Stimulated activated CD4-positive, alpha-beta T cell treated with anti-CD3 and anti-CD28 coated beads, TNF-alpha, amount 100 ng/mL, for 1 hour (primary cell): ENCODE measurements at places on chromosomes 16 and 17.

DNA sequence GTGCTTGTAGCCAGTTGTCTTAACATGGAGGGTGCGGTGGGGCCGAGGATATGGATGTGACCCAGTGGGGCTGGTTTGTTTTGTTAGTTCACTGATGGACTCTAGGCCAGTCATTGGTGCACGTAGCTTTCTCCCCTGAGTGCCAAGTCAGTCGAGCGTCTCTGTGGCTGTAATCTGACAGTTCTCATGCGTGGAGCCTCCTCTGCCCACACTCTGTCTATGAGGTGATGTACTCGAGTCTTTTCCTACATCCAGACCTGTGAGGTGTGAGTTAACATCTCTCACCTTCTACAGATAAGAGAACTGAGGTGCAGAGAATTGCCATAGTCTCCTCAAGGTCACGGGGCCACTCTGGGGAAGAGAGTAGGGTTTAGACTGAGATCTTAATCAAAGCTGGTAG is 90.2 kb downstream of the MARCHF10 start:
- no peak for DNase-seq

DNA sequence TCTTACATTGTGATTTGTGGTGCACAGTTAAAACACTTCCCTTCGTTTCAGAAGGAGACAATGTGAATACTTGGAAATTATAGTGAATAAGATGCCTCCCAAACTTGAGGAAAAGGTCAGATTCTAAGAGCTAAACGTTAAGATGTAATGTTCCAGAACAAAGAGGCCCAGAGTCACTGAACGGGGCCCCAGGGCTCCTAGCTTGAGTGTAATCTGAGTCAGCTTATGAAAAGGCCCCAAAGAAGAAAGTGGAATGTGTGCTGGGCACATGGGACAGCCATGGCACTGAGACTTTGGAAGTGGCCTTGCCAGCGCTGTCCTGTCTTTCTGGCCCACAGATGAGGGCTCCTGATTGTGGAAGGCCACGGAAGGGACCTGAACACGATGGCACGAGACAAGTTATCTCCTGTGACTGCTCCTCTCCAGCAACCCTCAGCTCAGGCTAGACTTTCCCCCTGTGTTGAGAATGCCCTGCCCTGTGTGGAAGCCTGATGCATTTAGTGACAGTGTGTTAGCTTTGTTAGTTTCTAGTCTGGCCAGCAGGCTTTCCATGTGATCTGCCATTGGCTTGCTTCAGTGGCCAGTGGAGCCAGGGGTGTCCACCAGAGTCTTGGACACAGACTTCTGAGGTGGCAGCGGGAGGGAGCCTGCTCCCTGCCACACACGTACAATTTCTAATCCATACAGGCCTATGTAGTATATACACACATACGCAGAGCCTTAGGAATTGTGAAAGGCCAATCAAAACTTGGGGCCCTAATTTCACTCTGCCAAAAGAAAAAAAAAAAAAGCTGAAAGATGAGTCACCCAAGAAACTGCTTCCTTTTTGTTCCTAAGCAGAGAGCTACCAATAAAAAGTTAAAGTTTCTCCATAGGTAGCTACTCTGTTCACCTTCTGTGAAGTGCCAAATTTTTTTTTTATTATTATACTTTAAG is 13.1 kb downstream of the SPATA33 start:
- no peak for DNase-seq

DNA sequence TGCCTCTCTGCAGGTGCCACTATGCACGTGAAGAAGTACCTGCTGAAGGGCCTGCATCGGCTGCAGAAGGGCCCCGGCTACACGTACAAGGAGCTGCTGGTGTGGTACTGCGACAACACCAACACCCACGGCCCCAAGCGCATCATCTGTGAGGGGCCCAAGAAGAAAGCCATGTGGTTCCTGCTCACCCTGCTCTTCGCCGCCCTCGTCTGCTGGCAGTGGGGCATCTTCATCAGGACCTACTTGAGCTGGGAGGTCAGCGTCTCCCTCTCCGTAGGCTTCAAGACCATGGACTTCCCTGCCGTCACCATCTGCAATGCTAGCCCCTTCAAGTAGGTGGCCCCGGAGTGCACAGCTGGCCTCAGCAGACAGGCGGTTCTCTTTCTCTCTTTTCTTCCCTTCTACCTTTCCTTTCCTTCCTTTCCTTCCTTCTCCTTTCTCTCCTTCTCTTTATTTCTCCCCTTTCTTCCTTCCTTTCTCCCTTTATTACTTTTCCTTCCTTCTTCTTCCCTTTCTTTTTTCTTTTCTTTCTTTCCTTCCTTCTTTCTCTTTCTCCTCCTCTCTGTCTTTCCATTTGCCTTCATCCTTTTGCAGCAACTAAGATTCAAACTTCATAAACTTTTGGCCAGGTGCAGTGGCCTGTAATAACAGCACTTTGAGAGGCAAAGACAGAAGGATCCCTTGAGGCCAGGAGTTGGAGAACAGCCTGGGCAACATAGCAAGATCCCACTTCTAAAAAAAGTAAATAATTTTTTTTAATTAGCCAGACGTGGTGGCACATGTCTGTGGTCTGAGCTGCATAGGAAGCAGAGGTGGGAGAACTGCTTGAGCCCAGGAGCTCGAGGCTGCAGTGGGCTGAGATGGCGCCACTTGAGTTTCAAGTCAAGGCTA is 46.7 kb downstream of the SCNN1B start:
- DNase-seq: no peak

GRCh38 chr16:79265701-79266100 is 334.8 kb downstream of the MAF start:
- DNase-seq: no peak

- DNase-seq: no peak
Observed at GRCh38 chr17:32493976-32494513, 7.3 kb downstream of the CDK5R1 start.

DNA sequence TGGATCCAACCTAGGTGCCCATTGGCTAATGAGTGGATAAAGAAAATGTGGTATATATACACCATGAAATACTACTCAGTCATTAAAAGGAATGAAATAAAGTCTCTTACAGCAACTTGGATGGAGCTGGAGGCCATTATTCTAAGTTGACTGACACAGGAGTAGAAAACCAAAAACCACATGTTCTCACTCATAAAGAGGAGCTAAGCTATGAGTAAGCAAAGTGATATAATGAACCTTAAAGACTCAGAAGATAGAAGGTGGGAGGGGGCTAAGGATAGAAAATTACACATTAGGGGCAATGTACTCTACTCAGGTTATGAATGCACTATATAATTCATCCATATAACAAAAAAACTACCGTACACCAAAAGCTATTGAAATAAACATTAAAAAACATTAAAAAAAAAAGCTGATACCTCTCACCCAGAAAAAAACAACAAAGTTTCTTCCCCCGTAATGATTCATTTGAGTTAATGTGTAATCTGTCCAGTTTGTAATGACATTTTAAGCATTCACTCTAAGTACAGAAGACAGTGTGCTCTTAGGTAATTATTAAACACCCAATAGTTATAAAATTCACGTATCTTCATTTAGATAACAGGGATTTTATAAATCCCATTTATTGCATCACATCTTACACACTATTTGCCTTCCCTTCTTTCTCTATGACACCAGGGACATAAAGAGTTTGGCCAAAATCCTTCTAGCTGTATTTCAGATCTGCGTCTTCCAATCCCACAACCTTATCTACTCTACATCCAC is 941.5 kb downstream of the CDH11 start:
- DNase-seq: no peak

DNA sequence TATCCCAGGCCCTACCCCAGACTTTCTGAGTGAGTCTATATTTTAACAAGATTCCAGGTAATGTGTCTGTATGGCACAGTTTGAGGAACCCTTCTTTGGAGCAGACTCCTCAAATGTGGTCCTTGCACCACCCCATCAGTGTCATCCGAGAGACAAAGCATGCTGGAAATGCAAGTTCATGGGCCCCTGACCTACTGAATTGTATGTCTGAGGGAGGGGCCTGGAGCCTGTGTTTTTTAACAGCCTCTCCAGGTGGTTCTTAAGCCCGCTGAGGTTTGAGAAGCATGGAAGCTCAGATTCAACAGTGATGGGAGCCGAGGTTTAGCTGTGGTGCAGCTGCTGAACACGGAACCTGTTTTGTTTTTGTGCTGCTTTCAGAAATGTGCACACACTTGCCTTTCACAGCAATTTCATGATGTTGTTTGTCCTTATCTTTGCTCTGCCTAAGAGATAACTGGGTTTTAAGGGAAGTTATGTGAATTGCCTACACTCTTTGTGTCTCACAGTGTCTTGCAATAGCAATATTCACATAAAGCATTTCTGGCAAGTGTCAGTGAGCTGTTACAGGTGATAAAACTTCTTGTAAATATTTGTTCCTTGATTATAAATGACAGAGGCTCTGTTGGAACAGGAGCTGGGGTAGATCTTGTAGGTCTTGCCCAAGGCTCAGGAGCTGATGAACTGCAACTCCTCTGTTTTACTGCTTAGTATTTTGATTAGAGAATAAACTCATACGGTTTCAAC is 32.0 kb upstream of the IL34 start:
- DNase-seq: no peak

- DNase-seq: no peak
Observed at GRCh38 chr16:15571557-15571956, 71.4 kb downstream of the MARF1 start.

DNA sequence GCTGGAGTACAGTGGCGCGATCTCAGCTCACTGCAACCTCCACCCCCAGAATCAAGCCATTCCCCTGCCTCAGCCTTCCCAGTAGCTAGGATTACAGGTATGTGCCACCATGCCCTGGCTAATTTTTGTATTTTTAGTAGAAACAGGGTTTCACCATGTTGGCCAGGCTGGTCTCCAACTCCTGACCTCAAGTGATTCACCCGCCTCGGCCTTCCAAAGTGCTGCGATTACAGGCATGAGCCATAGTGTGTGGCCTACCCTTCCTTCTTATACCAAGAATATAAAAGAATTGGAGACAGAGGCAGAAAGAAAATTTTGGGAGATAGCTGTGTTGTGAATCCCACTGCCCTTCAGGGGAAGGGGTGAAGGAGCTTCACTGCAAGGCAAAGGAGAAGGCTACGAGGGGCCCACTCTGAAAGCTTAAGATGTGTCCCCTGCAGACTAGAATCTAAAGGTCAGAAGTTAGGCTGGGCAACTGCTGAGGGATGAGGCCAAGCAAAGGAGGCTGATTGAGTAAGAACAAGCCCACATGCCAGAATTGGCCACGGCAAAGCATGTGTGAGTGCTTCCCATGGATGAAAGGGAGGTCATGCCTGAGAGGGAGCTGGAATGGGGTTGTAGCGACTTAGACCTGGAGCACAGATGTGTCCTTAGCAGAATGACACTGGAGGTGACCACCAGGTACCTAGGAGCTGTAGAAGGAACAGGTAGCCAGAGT is 8.4 kb upstream of the CRYBA1 start:
- DNase-seq: no peak

GRCh38 chr17:28055546-28056275 is 13.2 kb downstream of the NLK start:
- no peak for DNase-seq

DNA sequence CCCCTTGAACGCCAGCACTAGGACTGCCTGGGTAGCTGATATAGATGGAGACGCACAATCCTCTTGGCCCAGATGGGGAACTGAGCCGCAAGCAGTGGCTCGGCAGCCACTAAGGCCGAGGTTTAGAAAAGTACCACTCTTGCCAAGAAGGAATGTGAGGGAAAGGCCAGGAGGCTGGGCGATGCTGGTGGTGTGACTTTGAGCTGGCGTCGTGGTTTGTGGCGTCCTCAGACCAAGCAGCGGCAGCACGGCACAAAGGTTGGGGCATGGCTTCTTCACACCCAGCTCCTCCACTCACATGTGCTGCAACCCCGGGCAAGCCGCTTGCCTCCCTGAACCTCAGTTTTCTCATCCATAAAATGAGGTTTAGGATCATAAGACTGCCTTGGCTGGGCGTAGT is 15.6 kb downstream of the DCAKD start:
- no peak for DNase-seq

DNA sequence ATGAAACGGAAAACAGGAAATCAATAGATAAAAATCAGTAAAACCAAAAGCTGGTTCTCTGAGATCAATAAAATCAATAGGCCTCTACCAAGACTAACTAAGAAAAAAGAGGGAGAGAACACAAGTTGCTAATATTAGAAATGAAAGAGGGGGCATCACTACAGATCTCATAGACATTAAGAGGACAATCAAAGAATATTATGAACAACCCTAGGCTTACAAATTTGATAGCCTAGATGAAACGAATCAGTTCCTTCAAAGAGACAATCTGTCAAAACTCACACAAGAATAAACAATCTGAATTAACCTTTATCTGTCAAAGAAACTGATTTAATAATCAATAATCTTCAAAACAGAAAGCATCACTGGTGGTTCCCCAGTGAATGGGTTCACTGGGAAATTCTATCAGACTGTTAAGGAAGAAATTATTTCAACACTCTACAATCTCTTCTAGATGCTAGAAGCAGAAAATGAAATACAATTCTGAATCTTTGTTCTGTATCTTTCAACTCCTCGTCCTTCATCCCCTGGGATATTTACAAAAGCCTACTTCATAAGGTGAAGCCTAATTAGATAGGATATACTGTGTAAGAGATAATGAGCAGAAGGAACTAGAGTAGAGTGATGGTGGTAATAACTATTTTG is 4.4 kb downstream of the ABCA9 start:
- no peak for DNase-seq

DNA sequence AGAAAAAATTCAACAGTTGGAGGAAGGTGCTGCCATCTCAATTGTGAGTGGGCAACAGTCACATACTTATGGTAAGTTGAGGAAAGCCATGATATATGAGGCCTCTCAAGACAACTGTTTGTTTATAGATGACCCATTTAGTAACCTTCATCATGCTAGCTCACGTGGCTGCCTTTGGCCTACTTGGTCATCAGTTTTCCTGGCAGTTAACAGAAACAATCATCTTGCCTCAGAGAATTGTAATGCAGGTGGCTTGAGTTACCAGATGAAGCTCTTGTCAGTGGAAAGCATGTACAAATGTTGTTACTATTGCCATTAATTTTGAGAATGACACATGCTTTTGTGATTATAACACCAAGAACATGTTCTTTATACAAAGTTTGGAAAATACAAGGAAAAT is 14.7 kb downstream of the TPPP3 start:
- DNase-seq: no peak

DNA sequence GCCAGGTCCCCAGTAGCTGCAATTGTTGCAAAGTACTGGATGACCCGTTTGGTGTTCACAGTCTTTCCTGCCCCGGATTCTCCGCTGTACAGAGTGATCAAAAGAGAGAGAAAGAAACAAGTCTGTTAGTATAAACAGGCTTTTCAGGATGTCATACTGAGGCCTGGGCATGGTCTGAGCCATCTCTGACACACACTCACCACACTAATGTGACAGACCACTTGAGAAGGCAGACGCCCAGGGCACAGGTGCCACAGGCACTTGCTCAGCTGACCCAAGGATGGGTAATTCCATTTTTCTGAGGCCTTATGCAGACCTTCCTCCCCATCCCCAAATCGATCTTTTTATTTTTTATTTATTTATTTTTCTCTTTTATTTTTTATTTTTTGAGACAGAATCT is 7.5 kb downstream of the MYH3 start:
- no peak for DNase-seq

- DNase-seq: no peak
Observed at GRCh38 chr16:10654592-10655414, 39.9 kb downstream of the TEKT5 start.

GRCh38 chr17:21302711-21303425 is 18.4 kb downstream of the MAP2K3 start:
- DNase-seq: no peak
